ENCODE measurements at places on chromosomes 13 and 19.

- no peak for DNase-seq
These were observed 7.1 kb upstream of the ELOF1 start for GRCh38 chr19:11566164-11566563.

- no peak for DNase-seq
These were observed 166.1 kb downstream of the SLC7A1 start for GRCh38 chr13:29429286-29429900.

- no peak for DNase-seq
These were observed 14.3 kb downstream of the RASA3 start for GRCh38 chr13:114118086-114118485.

GRCh38 chr19:5321851-5322681 is 18.5 kb downstream of the PTPRS start:
- no peak for DNase-seq

DNA sequence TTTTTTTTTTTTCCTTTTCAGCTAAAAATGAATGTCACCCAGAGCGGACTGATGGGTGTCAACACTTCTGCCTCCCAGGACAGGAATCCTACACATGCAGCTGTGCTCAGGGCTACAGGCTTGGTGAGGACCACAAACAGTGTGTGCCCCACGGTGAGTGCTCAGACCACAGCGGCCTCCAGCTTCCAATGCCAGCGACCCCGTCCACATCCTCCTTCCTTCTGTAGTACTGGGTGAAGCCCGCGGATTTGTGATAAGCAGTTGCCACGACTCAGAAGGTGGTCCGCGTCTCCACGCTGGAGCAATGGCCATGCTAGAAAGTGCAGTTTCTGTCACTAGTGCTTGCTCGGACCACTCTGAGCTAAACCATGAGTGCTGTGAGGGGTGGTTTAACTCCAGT is 6.0 kb downstream of the PROZ start:
- DNase-seq: no peak

DNA sequence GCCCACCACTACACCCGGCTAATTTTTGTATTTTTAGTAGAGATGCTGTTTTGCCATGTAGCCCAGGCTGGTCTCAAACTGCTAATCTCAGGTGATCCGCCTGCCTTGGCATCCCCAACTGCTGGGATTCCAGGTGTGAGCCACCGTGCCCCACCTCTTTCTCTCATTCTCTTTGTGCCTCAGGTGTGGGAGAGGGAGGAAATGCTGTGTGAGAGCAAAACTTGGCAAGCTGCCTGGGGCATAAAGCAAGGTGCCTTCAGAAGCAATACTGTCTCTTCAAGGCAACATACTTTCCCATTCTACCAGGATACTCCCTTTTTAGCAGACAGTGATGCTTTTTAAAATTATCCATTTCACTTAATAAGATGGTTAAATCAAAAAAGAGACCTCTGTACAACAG is 53.2 kb upstream of the RFC3 start:
- no peak for DNase-seq

DNA sequence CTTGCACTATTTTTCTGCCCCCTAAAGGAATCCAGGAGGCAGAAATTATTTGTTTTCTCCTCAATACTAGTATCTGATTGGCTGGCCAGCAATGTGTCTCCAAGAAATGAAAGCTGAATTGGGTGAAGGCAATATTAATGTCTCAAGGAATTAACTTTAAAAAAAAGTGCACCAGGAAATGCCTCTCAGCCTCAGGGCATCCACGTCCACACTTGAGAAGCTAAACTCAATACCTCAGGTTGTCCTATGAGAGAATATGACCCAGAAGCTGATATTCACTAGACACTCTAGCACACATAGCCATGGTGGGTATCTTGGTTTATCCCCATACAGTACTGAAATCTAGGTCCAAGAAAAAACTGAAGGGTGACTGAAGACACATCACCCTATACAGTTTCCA is 2.1 kb downstream of the ZNF91 start:
- no peak for DNase-seq

GRCh38 chr19:6018786-6019185 is 40.8 kb upstream of the RANBP3 start:
- DNase-seq: no peak

- DNase-seq: peak; percentile 71
These were observed at the start of gene BRSK1 for GRCh38 chr19:55283548-55284377. TSS of gene BRSK1 (plus strand) at chr19:55283997. CDS start at chr19:55284443, 446 bp downstream.

- no peak for DNase-seq
These were observed 1776.2 kb downstream of the PCDH9 start for GRCh38 chr13:65453982-65454381.

DNA sequence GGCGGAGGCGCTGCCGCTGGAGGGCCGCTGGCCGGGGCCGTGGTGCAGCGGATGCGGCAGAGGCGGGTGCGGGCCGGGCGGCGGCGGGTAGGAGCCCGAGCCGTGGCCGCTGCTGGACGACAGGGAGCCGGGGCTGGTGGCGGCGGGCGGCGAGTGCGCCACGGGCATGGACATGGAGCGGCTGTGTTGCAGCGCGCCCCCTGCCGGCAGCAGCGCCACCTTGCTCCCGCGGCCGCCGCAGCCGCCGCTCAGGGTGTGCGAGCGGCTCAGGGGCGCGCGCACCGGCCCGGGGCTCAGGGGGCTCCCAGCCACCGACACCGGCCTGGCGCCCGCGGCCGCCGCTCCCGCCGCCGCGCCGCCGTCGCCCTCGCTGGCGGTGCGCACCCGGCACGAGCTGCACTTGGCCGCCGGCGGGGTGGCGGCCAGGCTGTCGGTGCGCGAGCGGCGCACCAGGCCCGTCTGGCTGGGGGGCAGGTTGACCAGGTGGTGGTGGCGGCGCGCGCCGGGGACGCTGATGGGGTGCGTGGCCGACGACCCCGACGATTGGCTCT is 1.7 kb downstream of the IRS2 start:
- DNase-seq: peak; percentile 46

GRCh38 chr19:55256562-55257460 is 2.0 kb downstream of the PPP6R1 start:
- no peak for DNase-seq

DNA sequence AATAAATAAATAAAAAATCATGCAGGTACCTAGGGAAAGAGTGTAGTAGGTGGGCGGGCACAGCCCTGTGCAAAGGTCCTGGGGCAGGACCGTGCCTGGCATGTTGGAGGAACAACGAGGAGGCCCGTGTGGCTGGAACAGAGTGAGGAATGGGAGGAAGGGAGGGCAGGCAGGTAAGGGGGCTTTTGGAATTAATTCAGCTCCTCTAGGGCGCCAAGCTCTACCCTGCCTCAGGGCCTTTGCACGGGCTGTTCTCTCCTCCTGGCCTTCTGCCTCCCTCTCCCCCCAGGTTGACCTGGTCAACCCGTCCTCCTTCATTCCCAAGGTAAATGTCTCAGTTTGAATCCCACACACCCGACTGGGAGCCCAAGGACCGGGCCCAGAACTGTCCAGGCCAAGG is 31.1 kb upstream of the SEMA6B start:
- DNase-seq: no peak

- DNase-seq: no peak
These were observed 94.5 kb upstream of the TM9SF2 start for GRCh38 chr13:99406799-99407201.

DNA sequence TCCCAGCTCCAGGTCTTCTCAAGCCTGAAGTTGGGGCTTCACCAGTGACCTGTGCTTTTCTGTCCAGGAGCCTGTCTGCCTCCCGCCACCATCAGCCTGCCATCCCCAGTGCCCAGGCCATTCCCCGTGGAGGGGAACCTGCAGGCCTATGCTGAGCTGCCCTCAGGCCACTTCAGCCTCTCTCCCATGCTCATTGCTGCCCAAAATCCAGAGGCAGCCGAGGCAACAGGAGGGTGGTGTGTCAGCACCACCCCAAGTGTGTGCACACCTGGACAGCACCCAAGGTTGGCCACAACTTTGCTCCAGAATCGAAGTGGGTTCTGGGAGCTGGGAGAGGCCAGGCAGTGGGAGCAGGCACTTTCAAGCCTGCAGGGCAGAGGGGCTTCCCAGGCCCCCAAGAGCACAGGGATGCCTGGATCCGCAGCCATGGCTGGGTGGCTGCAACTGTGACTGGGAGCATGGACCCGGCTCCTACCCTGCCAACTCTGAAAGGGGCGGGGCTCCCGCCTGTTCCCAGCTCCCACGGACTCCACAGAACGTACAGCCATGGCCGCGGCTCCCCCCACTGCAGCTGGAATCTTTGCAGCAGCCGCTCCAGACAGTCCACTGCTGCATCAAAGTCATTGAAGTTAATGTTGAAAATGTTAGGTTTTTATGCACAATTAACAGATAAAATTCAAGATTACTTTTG is 1747.0 kb downstream of the OLFM4 start:
- no peak for DNase-seq

GRCh38 chr19:28399187-28399586 is 813.8 kb downstream of the UQCRFS1 start:
- DNase-seq: no peak

DNA sequence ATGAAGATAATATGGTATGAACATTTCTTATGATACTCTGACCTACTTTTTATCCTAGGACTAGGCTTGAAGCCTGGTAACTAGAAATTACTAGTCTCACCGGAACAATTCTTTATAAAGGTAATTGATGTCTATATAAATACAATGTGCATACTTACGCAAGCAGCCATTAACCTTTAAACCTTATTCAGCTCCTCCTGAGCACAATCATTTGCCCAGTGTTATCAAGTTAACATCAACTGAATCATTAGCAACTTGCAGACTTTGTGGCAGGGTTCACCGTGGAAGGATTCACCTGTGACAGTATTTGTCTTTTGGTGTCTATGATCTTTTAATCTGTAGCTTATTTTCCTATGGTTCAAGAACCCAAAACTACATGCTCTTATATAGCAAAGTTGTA is 508.6 kb upstream of the KLHL1 start:
- peak; percentile 80 for DNase-seq

GRCh38 chr13:101552786-101553185 is 100.3 kb downstream of the ITGBL1 start:
- DNase-seq: no peak
